ENCODE measurements at places on chromosomes 6 and 20. TPM values are rescaled to one million over a fixed set of nuclear protein-coding genes. Genes with fewer than 3 reads are reported as not detected.

DNA sequence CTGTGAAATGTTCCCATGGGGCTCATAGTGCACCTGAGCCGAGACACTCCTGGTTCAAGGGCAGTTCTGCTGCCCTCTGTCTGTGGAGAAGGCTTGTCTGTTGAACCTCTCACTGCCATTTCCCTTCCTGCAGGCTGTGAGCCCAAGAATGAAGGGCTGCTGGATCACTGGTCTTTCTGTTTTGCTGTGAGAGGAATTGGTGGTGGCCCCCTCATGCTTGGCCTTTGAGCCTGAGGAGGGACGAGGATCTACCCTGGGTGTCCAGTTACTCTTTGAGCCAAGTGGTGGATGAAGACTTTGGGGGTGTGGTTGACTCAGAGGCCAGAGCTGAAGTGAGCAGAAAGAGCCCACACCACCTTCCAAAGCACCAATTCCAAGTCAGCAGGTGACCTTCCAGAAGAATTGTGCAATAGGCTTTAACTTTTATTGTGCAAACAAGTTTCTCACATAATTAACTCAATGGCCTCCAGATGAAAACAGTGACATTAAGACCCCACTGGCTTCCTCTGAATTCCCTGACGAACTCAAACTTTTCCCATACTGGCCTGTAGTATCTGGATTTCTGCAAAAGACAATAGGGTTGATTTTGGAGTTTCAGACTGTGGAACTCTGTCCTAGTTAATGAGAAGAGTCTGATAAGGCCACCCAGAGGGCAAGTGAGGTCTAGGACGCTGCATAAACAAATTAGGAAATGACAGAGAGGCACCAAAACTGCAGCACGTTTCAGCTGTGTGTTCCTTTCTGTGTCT is 101.5 kb downstream of the PHACTR3 start:
- no peak for DNase-seq

GRCh38 chr6:122400121-122400450 is 634 bp downstream of the HSF2 start:
- DNase-seq: no peak

DNA sequence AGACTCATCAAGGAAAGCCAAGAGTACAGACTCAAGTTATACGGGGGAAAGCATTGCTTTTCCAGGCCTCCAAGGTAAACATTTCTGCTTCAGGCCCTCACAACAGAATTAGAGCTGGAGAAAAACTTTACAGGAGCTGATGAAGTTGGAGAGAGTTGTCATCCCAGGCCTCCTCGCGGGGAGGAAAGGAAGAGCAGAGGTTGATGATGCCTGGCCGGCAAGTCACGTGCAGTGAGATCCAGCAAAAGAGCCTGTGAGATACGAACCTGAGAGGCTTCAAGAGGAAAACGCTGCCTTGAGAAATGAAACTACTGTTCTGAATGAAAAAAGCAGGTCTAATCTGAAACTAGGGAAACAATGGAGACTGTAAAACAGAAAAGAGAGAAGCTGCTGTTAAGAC is 122.9 kb downstream of the FAM120B start:
- DNase-seq: peak; percentile 48

Gene POU3F2
- total RNA-seq: not detected

Gene SUMO4
- 1.3 TPM for total RNA-seq
